ENCODE measurements at places on chromosomes 13 and 19.

DNA sequence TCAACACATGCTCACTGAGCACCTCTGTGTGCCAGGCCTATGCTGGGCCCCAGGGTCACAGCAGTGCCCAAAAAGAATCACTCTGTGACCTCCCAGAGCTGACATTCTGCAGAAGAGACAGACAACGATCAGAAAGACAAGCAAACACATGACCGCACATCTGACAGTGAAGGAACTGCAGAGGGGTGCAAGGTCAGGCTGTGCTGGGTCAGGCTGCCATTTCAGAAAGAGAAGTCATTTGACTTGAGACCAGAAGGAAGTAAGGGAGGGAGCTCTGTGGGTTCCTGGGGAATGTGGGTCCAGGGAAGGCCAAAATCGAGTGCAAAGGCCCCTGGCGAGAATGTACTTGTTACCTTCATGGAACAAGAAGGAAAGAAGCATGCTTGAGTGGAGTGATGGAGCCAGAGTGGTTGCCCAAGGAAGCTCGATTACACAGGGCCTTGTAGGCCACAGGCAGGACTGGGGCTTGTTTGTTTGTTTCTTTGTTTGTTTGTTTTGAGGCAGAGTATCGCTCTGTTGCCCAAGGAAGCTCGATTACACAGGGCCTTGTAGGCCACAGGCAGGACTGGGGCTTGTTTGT is 11.4 kb upstream of the CD22 start:
- DNase-seq: no peak

DNA sequence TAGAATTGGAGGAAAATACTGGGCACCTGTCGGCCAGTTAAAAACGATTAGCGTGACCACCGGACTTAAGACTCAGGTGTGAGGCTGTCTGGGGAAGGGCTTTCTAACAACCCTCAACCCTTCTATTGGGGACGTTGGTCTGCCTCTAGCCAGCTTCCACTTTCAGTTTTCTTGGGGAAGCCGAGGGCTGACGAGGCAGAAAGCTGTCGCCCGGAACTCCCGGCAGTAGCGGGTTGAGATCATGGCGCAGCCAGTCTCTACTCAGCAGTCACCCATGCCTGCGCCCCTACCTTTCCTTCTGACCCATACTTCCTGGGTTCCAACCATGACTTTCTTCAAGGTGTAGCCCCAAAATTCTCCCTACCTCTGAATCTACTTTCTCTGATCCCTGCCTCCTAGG is 1424.1 kb downstream of the SLITRK1 start:
- no peak for DNase-seq

DNA sequence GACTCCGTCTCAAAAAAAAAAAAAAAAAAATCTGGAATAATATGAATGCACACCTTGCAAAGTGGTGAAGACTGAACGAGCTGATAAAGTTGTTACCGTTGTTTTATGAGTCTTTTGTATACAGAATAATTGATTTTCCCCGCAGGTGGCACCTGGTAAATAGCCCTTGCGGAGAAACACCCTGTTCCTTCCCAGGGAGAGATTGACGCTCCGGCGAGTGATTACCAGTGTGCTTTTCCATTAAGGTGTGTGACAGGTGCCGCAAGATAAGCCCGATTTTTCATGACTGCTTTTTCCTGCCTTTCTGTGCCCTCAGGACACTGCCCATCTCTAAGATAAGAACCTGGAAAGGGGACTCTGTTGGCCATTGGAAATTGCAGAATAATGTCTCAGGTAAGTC is 943 bp downstream of the ZNF302 start:
- DNase-seq: no peak

GRCh38 chr19:16031872-16032200 is 44.5 kb upstream of the TPM4 start:
- no peak for DNase-seq

- DNase-seq: no peak
These were observed 1.2 kb upstream of the SBK2 start for GRCh38 chr19:55538132-55538531.

GRCh38 chr19:6340493-6341201 is 7.2 kb upstream of the ACER1 start:
- no peak for DNase-seq

DNA sequence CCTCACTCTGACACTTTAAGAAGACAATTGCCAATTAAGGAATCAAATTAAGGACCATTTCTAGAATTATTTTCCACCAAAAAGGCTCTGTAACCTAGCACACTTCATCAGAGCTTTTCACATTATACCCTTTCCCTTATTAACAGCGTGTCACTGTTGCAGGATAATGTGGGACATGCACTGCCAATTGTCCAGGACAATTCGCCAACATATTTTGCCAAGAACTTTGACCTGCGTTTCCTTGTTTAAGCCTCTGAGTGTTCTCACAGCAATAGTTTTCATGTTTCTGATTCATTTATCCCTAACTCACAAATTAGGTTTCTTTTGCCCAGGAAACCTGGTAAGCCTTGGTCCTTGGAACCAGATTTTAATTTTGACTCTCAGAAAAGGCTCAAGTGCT is 13.3 kb downstream of the COL4A1 start:
- no peak for DNase-seq

- no peak for DNase-seq
These were observed 484.6 kb downstream of the OLFM4 start for GRCh38 chr13:53513226-53513625.

GRCh38 chr13:32969516-32969941 is 46.7 kb upstream of the KL start:
- DNase-seq: no peak

Data from T1000 (cell line).